ENCODE measurements at places on chromosomes 12 and 14.

DNA sequence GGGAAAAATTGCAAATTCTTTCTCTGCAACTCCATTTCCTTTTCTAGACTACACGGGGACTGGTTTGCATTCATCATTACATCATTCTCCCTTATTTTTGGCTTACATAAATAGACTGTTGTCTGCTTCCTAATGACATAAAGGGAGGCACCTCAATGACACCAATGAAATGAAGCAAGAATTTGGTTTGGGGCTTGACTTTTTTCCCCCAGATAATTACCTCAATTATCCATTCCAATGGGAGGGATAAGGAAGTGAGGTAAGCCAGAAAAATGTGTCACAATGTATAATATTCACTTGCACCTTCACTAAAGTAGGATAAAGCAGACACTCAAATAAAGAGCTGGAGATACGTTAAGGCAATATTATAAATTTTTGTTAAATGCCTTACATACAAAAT lies 240.6 kb upstream of the GRIP1 start:
- no peak for DNase-seq

DNA sequence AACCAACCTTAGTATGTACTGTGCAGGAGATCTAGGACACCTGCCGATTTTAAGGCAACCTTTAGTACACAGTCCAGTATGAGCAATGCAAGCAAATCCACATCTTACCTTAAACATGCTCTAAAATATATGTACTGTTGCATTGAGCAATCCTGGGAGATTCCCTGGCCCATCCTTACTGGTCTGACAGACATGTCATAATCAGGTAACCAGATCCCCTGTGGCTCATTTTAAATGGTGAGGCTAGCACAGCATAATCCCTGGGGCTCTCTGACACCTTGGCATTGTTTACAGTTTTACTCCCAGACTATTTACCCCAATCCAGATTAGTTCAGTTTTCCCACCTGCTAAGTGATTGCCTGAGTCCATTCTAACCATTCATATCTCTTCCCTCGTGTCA lies 15.1 kb downstream of the BMAL2 start:
- no peak for DNase-seq

DNA sequence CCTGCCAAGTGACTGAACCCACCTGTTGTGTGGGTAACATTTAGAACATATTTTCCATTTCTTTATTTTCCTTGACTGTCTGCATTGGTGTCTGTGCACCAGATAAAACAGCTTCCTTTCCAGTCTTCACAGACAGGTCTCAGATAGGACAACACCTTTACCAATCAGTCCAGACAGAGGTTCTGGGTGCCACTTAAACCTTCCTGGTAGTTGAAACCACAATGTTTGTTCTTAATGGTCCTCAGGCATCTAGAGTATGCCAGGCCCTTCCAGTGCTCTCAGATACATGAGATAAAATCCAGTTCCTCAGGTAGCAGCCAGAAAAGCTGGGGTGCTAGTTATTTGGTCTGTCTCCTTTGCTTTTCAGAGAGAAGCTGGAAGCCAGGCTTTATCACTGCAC lies 7.0 kb upstream of the CLEC2D start:
- DNase-seq: no peak

GRCh38 chr12:76340680-76341435 lies 7.4 kb downstream of the BBS10 start:
- DNase-seq: peak; percentile 51

DNA sequence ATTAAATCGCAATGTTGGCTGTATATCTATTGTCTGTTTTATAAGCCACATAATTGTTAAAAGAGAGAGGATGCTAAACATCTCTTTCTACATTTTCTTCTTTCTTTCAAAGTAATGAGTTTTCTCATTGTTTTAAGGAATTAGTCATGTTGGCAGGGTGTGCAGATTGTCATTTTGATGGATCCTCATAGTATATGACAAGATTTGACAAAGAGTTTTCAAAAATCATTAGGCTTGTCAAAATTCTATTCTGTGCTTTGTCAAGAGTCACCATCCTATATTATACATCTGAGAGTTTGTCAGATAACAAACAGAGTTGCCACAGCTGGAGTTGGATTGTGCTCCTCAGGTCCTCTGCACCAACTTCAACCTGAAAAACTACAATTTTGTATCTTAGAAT lies 35.4 kb upstream of the APPL2 start:
- DNase-seq: no peak

DNA sequence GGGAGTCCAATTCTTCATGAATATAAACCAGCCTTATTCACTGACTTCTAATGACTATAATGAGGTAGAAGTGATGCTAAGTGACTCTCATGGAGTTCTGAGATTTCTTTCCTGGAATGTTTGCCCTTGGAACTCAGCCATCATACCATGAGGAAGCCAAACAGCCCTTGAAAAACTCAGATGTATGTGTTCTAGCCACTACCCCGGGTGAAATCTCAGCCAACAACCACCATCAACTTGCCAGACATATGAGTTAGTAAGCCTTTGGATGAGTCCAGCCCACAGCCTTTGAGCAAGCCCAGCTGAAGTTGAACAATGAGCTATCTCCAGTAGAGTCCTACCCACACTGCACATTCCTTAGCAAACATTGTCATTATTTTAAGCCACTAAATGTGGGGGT lies 149.5 kb downstream of the SLC6A15 start:
- DNase-seq: no peak

- DNase-seq: no peak
These were observed 36.0 kb upstream of the GARIN6 start for GRCh38 chr12:99611599-99611998.

Measured in inflammatory macrophage (primary cell).